Femur (tissue), 1 donor: ENCODE measurements at places on chromosomes 11 and 22.

- DNase-seq = no peak
Observed at GRCh38 chr11:17558916-17559315, 11.9 kb downstream of the OTOG start.

GRCh38 chr11:16070573-16070972 lies 285.8 kb downstream of the SOX6 start:
- DNase-seq = no peak

GRCh38 chr11:88508759-88509581 lies 171.4 kb upstream of the CTSC start:
- peak; percentile 46 for DNase-seq

DNA sequence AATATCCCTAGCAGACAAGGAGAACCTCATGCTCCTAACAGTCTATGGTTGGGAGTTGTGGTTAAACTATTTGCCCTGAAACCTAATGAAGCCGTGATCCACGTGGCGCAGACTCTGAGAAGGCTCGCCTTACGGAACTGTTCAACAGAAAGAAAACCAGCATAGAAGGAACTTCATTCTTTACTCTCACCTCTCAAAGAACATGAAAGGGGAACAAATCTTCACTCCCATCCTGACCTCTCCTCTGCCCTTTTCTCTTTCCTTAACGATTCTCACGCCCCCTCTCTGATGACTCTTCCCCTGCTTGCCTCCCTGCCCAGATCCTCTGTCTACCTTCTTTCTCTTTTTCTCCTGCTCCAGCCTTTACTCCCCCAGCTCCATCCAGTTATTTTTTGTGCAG lies 54.2 kb downstream of the IRAG1 start:
- no peak for DNase-seq

GRCh38 chr11:108392353-108392752 lies 75.0 kb downstream of the C11orf65 start:
- DNase-seq = no peak

GRCh38 chr22:37146051-37146385 lies 3.7 kb downstream of the IL2RB start:
- DNase-seq = no peak

- DNase-seq = no peak
Observed at GRCh38 chr11:36214480-36214879, 74.7 kb downstream of the COMMD9 start.

- DNase-seq = no peak
Observed at GRCh38 chr11:10742460-10743208, 8.4 kb upstream of the CTR9 start.

- DNase-seq = peak; percentile 16
Observed at GRCh38 chr22:19882446-19883381, 28.0 kb upstream of the GNB1L start.

DNA sequence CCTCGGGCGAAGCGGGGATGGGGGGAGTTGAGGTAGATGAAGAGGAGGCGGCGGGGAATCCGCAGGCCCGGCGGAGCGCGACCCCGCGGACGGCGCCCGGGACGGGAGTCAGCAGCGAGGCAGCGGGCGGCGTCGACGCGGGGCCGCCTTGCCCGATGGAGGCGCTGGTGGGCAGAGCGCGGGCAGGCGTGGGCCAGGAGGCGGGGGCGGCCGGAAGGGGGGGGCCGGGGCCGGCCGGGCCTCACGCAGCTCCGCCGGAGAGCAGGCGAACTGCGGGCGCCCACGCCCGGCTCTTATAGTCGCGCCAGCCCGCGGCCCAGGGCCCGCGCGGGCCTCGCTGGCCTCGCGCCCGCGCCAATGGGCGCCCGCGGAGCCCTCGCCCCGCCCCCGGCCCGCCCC lies at the start of gene IGF2:
Gene IGF2 (minus strand): TSS at position 267 of the 399 bp plus-strand sequence. CDS start 3,866 bp downstream, outside the sequence.
- DNase-seq = peak; percentile 81

DNA sequence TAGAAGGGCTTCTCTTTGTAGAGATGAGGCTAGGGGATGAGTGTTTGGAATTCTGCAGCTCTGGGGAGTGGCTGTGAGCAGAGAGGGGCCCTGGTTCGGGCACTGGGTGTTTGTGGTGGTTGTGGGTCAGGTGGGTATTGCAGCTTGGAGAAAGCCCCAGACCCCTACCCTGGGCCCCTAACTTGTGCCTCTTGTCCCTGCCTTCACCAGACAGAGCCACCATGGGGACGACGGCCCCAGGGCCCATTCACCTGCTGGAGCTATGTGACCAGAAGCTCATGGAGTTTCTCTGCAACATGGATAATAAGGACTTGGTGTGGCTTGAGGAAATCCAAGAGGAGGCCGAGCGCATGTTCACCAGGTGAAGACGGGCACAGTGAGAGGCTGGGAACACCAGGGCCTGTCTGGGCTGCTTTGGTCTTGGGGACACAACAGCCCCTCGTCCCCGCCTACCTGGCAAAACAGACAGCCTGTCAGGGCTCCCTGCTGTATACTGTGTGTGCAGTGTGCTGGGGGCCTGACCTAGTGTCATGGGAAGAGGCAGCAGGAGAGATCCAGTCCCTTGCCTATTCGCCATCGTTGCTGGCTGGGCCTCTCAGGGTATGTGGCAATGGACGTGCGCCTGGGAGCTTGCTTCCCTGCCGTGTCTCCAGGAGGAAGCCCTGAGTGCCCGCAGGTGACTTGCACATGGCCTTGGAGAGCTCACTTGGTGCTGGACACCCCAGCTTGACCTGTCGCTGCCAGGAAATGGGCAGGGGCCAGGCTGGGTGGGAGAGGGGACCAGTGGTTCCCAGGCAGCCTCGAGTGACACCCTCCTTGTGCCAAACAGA lies 4.3 kb downstream of the INCENP start:
- DNase-seq = no peak

GRCh38 chr11:130897262-130898182 lies 18.8 kb downstream of the SNX19 start:
- peak; percentile 48 for DNase-seq
